Thoracic aorta (tissue), 2 donors: ENCODE measurements at places on chromosomes 11 and 22. TPM values are rescaled to one million over a fixed set of nuclear protein-coding genes. Genes with fewer than 3 reads are reported as not detected.
A peak's percentile ranks its signal among the peaks of the same experiment; 100 is the strongest.

DNA sequence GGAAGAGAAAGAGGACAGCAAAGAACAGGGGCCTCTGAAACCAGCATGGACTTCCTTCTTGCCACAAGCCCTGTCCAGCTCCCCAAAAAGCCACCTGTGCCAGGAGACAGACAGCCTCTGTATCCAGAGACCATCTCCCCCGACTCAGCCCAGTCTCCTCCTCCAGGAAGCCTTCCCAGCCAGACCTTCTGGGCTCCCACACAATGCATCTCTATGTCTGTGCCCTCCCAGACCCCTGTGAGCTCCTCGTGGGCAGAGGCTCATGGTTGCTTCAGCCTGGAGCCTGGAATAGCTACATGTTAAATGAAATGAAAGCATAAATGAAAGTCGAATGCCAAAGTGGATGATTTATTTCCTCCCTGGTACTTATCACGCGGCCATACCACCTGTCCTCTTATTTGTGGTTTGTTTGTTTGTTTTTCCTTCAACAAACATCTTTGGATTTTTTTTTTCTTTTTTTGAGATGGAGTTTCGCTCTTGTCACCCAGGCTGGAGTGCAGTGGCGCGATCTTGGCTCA lies 7.3 kb upstream of the ARAP1 start:
- H3K4me3 ChIP-seq = no peak overlapping the region

- no peaks in the 10 kb centered on the region for H3K36me3 ChIP-seq
- no peak overlapping the region for H3K4me3 ChIP-seq
- H3K27ac ChIP-seq = no peak overlapping the region
- no peak for DNase-seq
- H3K27me3 ChIP-seq = no peaks in the 10 kb centered on the region
These were observed 97.0 kb downstream of the PKNOX2 start for GRCh38 chr11:125261588-125261987.

- no peak overlapping the region for H3K4me3 ChIP-seq
- no peaks in the 10 kb centered on the region for H3K36me3 ChIP-seq
- no peaks in the 10 kb centered on the region for H3K4me1 ChIP-seq
These were observed 1480.0 kb downstream of the TBC1D22A start for GRCh38 chr22:48242461-48242864.

- peak overlapping the region; percentile 25 for H3K27ac ChIP-seq
- H3K36me3 ChIP-seq = no peaks in the 10 kb centered on the region
- no peak overlapping the region for H3K4me3 ChIP-seq
- no peaks in the 10 kb centered on the region for H3K27me3 ChIP-seq
- H3K4me1 ChIP-seq = peaks cover 3% of the 10 kb centered on the region
- DNase-seq = no peak
These were observed 615 bp upstream of the NFAM1 start for GRCh38 chr22:42432818-42433217.

DNA sequence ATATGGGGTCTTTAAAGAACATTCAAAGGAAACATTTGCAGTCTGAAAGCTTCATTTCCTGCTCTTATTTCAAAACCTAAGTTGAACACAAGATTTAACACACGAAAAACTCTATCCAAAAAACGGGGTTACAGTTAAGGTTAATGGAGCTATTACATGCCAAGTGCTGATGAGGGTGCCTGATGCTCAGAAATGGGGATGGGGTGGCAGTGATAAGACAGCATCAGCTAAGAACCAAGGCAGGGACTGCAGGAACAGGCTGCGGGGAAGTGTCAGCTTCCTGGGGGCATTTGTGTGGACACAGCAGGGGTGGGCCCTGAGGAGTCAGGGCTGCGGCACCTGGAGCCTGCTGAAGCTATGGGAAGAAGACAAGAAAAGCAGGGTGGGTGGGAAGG lies 12.2 kb downstream of the DGCR2 start:
- peak overlapping the region; percentile 20 for H3K27ac ChIP-seq
- H3K27me3 ChIP-seq = no peaks in the 10 kb centered on the region
- no peak for DNase-seq

GRCh38 chr11:105211806-105212554 lies 72.4 kb upstream of the CARD18 start:
- DNase-seq = no peak
- no peak overlapping the region for H3K27ac ChIP-seq
- no peak overlapping the region for H3K4me3 ChIP-seq

DNA sequence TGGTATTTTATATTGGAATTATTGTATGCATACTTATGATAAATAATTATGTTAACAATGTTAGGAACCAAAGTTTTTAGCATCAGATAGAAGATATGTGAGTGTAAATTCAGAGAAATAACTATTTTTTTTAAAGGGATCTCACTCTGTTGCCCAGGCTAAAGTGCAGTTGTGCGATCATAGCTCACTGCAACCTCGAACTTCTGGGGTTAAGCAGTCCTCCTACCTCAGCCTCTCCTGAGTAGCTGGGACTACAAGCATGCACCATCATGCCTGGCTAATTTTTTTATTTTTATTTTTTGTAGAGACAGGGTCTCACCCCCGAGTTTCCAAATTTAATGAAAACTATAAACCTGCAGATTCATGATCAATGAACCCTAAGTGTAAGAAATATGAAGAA lies 33.6 kb upstream of the RCE1 start:
- H3K4me3 ChIP-seq = no peak overlapping the region
- no peak for DNase-seq
- no peaks in the 10 kb centered on the region for H3K4me1 ChIP-seq
- no peaks in the 10 kb centered on the region for H3K27me3 ChIP-seq
- H3K27ac ChIP-seq = no peak overlapping the region

GRCh38 chr11:102416976-102417375 lies 35.6 kb downstream of the TMEM123 start:
- H3K27ac ChIP-seq = no peak overlapping the region
- no peaks in the 10 kb centered on the region for H3K27me3 ChIP-seq
- no peak overlapping the region for H3K4me3 ChIP-seq
- no peak for DNase-seq
- H3K4me1 ChIP-seq = no peaks in the 10 kb centered on the region

- H3K27ac ChIP-seq = no peak overlapping the region
- no peaks in the 10 kb centered on the region for H3K27me3 ChIP-seq
- peaks cover 3% of the 10 kb centered on the region for H3K4me1 ChIP-seq
These were observed 404.5 kb downstream of the ETS1 start for GRCh38 chr11:128182844-128183243.

DNA sequence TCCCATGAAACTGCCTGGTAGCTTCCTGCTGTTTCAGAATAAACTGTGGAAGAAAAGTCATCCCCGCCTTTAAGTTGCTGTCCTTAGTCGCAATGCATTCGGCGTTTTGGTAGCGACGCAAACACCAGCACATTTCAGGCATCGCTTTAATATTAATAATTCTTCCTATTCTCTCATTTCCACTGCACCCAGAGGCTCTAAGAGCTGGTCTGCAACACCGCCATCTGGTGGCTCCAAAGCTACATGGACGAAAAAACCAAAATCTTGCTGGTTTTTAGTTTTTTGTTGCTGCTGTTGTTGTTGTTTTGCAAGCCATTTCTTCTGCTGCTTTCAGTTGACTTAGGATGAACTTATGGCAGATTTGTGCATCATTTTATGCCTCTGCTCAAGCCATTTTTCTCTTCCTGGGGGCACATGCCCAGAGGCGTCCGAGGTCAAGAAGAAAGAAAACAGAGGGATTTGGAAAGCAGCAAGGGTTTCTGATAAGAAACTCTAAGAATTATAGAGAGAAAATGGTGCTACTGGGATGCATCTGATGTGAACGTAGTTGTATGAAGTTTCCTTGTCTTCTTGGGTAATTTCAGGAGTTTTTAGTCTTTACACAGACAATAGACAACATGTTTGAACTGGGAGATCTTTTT lies 345.4 kb upstream of the KIRREL3 start:
- H3K27ac ChIP-seq = no peak overlapping the region
- H3K4me3 ChIP-seq = no peak overlapping the region
- no peaks in the 10 kb centered on the region for H3K4me1 ChIP-seq
- no peaks in the 10 kb centered on the region for H3K36me3 ChIP-seq
- no peak for DNase-seq

Gene PDE3B
- 24.0 TPM for total RNA-seq

Gene KRTAP5-8
- total RNA-seq = 0.68 TPM

Gene PRRG4
- 5.1 TPM for total RNA-seq

Gene LDHAL6A
- not detected for total RNA-seq

Gene SEPTIN3
- not detected for total RNA-seq
